Tongue (tissue), 3 donors: ENCODE measurements at places on chromosomes 13 and 19.

- DNase-seq, result no peak
Measured at GRCh38 chr19:48498595-48499311, 12.9 kb downstream of the LMTK3 start.

- no peak for DNase-seq
Measured at GRCh38 chr19:4697304-4697703, 26.3 kb downstream of the DPP9 start.

GRCh38 chr19:55656988-55657747, 2.3 kb downstream of the U2AF2 start:
- no peak for DNase-seq

DNA sequence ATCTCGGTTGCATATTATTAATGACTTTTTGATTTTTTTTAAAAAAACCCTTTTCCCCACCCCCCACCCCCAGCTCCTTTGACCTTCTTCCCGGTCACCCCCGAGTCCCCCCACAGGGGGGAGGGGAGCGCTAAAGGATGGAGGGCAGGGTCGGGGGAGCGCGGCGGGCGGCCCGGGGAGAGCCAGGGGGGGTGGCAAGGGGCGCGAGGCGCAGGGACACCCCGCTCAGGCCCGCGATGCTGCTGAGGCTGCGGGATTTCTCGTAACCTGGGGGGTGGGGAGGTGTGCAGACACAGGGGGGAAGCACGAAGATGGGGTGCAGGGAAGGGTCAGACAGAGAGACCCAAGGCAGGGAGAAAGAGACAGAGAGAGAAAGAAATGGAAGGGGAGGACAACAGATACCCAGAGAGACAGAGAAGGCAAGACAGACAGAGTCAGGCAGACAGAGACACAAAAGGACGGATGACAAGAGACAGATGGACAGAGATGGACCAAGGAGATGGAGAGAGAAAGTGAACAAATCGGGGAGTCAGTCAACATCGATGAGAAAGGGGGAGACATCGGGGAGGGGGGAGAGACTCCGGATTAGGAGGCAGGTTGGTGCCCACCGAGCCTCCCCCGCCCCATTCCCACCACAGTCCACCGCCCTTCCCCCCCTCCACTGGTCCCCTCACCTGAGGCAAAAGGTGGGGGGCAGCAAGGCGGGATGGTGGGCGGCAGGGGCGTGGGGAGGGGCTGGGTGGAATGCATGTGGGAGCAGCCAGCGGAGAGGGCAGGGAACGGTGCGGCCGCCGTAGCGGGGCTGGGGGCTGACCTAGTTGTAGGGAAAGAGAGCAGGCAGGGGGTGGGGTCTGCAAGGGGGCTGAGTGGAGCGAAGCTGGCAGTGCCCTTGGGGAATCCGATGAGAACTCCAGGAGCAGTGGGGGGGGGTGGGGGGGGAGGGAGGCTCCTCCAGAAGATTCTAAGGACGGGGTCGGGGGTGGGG, 14.2 kb downstream of the KCNC3 start:
- DNase-seq, result no peak

GRCh38 chr19:28876609-28877123, 336.3 kb downstream of the UQCRFS1 start:
- peak; percentile 13 for DNase-seq

DNA sequence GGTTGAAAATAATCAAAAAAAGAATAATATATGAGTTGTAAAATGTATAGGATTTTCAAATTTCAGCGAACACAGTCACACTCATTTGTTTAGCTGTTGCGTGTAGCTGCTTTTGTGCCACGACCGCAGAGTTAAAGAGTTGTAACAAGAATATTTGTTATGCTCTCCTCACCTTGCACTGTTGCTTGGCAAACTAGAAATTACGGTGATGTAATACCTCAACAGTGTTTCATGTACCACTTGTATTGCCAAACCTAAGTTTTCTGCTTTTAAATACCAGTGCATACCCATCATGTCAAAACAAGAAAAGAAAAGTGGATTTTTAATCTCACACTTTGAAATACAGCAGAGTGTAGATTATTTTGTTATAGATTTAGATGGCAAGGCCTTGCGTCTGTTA, 201.1 kb downstream of the NBEA start:
- DNase-seq, result no peak

- DNase-seq, result no peak
Measured at GRCh38 chr13:98364647-98365046, 187.6 kb upstream of the RNF113B start.

GRCh38 chr19:38670921-38671398, 23.5 kb downstream of the ACTN4 start:
- DNase-seq, result no peak

GRCh38 chr19:28535352-28535775, 677.6 kb downstream of the UQCRFS1 start:
- no peak for DNase-seq

GRCh38 chr13:46178143-46178542, 3.8 kb downstream of the LCP1 start:
- no peak for DNase-seq

DNA sequence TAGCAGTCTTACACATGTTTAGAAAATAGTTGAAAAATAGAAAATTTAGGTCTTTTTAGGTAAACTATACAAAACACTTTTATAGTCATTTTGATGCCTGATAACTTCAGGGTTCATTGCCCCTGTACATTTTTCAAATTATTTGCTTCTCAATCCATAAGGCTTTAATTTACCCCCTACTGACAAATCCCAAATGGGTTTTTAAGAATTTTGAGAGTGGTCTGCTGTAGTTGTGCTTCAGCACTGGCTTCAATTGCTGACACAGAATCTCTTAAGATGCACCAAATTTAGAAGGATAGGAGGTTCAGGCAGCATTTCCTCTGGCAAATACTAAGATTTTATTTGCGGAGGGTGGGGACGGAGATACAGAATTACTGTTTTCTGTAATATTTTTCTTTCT, 89.4 kb downstream of the PCCA start:
- DNase-seq, result no peak

DNA sequence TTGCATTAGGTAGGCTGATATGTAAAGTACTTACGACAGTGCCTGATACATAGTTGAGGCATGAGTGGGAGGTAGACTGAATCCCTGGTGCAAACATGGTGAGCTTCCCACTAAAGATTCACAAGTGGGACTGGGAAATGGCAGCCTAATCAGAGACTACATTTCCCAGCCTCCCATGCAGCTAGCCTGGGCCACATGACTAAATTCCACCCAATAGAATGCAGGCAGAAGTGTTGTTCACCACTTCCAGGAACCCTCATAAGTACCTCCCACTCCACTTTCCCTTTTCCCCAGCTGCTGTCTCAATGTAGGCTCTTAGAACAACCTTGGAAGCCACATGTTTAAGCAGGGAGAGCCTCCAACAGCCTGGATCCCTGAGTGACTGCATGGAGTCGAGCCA, 104.9 kb downstream of the CACNA1A start:
- DNase-seq, result no peak

- DNase-seq, result no peak
Measured at GRCh38 chr13:50094615-50095293, 79.5 kb downstream of the KCNRG start.

DNA sequence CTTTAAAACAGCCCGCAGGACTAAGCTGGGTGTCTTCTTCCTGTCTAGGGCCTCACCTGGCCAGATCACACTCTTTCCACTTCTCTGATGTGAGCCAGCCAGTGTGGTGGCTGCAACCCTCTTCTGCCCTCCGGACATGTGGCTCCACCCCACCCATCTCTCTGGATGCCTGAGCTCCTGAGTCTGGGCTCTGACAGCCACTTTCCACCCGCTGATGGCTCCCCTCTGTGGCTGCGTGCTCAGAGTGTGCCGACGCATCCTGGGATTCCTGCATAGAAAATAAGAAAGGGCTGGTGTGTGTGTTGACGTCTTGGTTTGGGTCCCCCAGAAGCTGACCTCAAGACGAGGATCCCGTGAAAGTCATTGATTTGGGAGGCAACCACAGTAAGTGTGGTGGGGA, 181.6 kb downstream of the URI1 start:
- DNase-seq, result no peak

DNA sequence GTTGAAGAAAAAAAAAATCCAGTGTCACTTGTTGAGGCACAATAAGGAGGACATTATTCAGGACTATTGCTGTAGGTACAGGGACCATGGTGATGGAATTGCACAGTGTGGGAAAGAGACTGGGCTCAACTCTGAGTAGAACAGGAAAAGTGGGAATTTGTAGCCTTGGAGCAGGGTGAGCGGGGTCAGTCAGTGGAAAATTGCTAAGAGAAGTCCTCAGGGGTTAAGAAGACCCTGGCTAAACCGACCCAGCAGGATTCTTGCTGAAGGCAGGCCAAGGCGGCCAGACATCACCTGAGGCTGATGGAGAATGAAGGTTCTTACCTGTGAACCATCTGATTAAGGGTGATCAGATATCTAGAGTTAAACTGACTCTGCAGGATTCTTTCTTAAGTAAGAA, 12.5 kb downstream of the LAIR2 start:
- DNase-seq, result no peak

GRCh38 chr19:51365211-51365964, 800 bp downstream of the ETFB start:
- DNase-seq, result peak; percentile 41

- DNase-seq, result peak; percentile 30
Measured at GRCh38 chr13:43356567-43356966, 333.2 kb downstream of the DNAJC15 start.

DNA sequence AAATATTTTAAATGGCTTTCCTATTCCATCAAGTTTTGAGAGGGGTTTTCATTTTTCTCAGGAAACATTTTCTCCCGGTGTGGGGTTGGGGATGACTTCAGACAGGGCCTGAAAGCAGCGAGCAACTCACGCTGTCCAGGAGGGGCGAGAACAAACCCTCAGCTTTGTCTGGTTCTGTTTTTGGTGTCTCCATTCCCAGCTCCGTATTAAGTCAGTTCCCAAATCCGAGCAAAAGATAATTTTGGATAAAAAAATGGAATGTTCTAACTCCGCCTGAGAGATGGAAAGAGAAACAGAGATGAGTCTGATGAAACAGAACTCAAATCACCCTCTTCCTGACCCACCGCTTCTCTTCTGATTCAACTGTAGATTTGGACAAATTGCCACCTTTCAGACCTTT, 38.4 kb downstream of the RFX2 start:
- no peak for DNase-seq

DNA sequence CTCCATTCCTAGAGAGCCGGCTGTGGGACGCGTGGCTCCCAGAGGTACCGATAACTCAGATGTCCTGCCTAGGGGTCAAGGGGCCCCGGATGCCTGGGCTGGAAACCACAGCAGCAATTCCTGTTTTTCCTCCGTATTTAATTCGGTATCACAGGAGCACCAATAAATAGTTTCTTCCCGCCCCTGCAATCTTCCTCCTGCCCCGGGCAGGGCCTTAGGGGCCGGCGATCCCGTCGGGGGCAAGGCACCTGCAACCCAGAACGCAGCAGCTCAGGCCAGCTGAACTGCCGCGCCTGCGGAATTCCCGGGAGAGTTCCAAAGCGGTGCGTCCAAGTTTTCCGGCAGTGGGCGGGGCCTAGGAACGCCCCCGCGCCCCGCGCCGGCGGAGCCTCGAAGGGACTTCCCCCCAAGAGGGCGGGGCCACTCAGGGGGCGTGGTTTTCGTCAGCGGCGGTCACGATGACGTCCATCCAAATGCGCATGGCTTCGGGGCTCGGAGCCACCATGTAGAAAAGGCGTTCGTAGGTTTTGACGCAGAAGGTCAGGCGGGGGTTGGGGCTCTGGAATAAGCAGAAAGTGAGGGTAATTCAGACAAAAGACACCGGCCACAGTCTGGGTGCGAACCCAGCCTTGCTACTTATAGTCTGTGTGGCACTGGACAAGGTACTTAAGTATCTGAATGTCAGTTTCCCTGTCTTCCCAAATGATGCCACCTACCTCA, 9.7 kb upstream of the LYPD3 start:
- peak; percentile 96 for DNase-seq

GRCh38 chr13:23598369-23598768, 28.2 kb downstream of the TNFRSF19 start:
- no peak for DNase-seq

DNA sequence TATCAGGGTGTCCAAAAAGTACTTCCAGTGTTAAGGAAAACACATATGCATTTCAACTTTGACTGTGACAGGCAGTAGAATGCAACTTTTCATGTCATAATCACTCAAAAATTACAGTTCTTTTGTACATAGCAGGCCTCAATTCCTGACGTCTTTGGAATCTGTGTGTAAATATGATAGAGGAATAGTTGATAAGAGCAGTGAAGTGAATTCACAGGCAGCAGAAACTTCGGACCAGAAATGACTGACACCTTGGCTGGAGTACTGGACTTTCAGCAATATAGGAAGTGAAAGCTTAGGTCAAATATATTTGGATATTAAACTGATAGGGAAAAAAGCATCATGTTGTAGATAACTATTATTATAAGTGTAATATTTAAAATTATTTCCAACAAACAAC, 1741.2 kb upstream of the PCDH20 start:
- DNase-seq, result no peak

GRCh38 chr19:51686171-51686570, 7.0 kb upstream of the SPACA6 start:
- no peak for DNase-seq

DNA sequence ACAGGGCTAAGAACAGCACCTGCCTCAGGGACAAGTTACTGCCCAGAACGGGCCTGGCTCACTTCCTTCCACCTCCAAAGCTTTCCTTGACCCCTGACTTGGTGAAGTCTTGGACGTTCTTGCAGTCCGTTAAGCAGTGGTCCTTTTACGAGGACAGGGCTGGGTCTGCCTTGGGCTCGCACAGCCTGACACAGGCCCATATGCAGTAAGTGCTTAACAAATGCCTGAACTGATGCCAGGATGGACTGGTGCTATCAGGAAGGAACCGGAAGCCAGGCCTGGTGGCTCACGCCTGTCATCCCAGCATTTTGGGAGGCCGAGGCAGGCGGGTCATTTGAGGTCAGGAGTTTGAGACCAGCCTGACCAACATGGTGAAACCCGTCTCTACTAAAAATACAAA, 1.8 kb upstream of the PLK5 start:
- no peak for DNase-seq

GRCh38 chr13:114064450-114065140, 67.8 kb downstream of the RASA3 start:
- DNase-seq, result peak; percentile 44

GRCh38 chr19:4229179-4229931, at the start of gene EBI3:
EBI3 (plus strand) TSS chr19:4229523; CDS start chr19:4229551, 28 bp downstream.
- no peak for DNase-seq

DNA sequence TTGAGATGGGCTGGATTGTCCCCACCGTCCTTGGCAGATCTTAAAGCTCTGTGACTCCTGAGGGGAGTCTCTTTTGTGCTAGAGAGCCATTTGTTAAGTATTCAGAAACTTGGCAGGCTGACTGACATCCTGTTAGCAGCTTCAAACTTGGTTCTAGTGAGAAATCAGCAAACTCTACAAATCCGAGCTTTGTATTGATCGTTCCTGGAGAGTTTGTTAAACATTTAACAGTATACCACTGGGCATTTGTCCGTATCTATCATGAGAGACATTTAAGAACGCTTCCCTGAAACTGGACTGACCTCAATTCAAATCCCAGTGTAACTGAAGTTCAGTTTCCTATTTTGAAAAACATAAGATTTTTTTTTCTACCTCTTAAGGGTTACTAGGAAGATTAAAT, 3.1 kb downstream of the ATP12A start:
- peak; percentile 15 for DNase-seq

DNA sequence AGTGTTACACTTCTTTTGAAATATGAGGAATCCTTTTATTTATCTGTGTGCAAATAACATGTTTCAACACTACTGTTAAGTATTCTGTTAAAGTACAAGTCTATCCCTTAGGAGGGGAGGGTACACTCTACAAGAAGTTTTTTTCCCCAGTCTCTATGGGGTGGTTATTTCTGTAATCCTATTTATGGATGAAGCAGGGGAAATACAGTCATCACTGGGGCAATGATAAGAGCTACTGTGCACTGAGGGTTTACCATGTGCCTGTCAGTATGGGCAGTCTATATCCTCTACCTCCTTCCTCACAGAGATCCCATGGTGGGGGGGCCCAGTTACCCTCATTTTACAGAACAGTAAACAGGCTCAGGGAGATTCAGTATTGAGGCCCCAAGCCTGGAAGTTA, 16.6 kb upstream of the TRIM13 start:
- DNase-seq, result no peak
